ENCODE measurements at places on chromosomes 2 and 18.

DNA sequence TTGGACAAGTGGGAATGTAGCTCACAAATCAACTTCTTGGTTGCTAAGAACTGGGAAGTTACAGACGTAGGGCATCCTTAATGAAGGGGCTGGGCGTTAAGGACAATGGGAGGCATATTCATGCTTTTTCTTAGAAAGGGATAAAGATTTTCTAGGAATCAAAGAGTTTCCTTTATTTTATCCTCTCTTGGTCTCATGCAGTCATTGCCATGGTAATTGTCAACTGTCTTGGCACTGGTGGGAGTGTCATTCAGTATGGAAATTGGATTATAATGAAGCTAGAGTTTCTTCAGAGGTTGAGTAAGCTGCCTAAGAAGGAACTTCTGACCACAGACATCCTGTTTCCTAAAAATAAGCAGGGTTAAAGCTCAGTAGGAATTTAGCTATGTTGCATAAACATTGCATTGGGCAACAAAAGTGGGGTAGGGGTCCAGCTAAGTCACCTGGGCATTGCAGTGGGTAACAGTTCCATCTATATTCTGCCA, 114.0 kb downstream of the LYPD6B start:
- DNase-seq, result no peak

DNA sequence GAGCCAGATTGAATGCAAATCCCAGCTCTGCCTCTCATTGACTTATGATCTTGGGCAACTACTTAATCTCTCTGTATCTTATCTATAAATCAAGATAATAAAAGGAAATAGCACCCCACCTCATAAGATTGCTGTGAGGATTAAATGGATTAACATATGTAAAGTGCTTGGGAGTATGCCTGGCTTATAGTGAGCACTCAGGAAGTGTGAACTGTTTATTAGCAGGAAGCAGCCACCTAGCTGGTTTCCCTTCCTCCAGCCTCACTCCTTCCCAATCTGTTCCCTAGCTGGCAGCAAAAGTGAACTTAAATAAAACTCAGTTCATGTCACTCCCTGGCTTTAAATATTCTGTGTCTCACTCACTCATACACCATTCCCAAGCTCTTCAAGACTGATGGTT, 526.6 kb upstream of the PKDCC start:
- no peak for DNase-seq

GRCh38 chr18:61948846-61949438, 56.1 kb upstream of the RNF152 start:
- DNase-seq, result no peak

DNA sequence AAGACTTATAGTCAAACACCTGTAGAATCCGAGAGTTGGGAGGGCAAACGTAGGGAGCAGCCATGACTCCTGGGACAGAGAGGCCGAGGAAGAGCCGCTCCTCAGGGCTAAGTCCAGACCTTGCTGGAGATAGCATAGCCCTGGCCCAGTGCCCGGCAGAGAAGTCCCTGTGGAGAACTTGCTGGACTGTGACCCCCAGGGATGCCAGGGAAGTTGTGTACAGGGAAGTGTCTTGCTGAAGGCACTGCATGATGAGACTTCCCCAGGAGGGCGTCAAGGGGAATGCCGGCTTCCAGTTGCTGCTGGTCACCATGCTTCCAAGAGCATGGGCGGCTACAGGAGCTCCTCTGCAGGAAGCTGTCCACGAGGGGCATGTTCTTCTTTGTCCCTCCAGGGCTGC, 8.6 kb upstream of the CNDP1 start:
- no peak for DNase-seq

GRCh38 chr2:173922760-173923159, 42.4 kb downstream of the SP3 start:
- DNase-seq, result no peak

GRCh38 chr2:174748948-174749347, 15.3 kb downstream of the CHRNA1 start:
- peak; percentile 78 for DNase-seq

- DNase-seq, result peak; percentile 41
Measured at GRCh38 chr2:27249891-27250651, 12.8 kb downstream of the SLC30A3 start.

GRCh38 chr2:64105670-64106461, 38.4 kb downstream of the PELI1 start:
- no peak for DNase-seq

DNA sequence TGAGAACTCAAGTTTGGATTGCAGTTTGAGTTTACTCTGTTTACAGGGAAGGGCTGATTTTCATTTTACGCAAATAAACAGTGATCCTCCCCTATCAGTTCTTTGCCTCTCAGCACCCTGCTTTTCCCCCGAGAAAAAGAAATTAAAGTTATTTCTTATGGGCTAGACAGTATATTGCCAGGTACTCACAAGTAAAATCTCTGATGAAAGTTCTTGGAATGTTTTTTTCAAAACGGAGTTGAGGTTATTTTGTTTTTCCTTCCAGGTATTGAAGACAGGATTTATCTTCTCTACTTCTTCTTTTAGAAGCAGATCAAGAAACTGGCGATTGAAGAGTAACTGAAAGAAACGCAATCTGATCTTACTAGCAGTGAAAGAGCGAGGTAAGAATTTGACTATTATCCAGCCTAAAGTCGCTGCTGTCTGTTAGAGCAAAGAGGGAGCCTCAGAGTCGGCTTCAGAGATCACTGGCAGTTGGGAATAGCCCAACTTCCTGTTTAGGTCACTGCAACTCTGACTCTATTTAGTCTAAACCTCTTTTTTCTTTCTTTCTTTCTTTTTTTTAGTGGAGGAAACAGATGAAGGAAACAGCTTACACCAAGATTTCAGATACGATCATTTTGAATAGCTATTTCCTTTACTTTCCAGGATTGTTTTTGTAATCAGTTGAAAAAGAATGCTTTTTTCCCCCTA, at the start of gene TFPI:
TFPI (minus strand) TSS at position 425 of the 693 bp plus-strand sequence. CDS start 50,667 bp downstream, outside the sequence.
- no peak for DNase-seq

GRCh38 chr2:46161315-46161714, 135.9 kb upstream of the EPAS1 start:
- DNase-seq, result no peak

- DNase-seq, result no peak
Measured at GRCh38 chr2:67013821-67014220, 383.3 kb upstream of the ETAA1 start.

DNA sequence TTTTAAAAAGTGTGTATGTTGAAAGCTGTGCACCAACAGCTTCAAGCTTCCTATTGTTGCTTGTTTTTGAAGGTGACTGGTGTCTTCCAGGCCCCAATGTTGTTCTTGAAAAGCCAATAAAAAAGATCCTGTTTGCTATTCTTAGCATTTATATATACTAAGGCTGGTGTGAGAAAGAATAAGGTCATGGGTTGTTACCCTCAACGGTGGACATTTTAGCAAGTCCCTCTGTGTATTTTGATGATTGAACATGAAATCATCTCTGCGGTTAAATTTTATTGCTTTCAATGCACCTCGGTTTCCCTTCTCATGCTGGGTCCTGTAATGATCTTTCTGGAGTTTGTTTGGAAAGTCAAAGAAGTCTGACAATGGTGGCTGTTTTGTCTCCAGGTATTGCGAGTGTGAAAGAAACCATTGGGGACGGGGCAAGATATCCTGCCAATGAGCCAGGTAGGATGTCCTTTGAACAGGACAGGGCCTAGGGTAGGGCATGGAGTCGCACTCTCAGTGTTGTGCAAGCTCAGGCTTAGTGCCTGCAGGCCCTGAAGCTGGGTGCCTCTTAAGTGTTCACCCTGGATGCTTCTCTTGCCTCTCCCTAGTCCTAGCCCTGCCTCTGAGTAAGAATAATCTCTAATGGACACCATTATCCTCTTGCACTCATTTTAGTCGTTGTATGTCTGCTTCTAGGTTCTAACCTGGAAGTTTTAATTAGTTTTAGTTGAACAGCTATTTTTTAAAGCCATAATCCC, 16.0 kb upstream of the KLF7 start:
- no peak for DNase-seq

DNA sequence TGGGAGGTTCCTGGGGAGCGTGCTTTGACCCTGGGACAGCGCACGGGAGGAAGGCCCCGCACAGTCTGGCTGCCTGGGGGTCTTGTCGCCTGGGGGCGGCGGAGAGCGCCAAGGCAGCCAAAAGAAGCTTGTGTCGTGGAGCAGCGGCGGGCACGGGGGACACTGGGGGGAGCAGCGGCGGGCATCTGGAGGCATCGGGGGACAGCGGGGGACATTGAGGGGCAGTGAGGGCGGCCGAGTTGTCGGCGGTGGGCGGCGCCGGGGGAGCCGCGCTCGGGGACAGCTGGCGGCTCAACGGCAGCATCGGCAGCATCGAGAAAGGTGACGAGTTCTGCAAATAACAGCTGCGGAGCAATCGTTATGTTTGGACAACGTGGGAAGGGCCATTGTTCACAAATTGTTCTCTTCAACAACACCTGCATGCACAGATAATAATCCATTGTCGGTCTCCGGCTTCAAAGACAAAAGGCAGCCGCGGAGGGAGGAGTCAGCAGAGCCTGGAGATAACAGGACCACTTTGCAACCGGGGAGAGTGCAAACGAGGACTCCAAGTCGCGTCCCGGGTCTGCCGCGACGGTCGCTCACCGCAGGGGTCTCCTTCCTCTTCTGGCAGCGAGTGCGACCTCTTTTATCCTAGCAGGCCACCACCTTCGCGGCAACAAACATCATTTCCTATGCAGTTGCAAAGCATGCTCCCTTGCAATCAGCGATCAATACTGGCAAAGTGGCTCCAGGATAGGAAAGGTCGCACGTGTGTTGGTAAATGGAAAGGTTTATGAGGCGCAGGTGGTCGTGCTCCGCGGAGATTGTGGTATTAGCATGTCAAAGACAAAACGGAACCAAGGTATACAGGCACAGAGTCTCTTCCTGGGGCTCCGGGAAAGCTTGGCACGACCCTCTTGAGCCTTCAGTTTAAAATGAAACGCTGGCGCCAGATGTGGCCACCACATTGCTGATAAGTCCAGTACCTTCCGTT, 132.3 kb upstream of the DLX2 start:
- peak; percentile 33 for DNase-seq

GRCh38 chr18:50720325-50720674, 99.5 kb downstream of the MRO start:
- DNase-seq, result no peak

DNA sequence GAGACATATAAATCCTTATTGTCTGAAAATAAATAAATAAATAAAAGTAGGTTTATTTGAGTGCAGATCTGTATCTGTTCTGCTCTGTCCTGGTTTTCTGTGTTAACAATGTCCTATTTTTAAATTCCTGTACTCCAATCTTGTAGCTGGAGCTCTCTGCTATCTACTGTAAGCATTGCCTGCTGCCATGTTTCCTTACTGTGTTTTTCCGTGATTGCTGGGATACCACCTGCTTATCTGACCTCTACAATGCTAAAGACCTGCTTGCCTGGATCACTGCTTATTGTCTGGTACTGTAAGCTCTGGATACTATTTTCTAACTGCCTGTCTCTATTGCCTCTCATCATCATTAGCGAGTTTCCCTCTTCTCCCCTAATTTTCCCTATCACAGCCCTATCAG, 11.6 kb downstream of the PTPN4 start:
- no peak for DNase-seq

- no peak for DNase-seq
Measured at GRCh38 chr18:46630160-46630559, 26.9 kb downstream of the LOXHD1 start.

DNA sequence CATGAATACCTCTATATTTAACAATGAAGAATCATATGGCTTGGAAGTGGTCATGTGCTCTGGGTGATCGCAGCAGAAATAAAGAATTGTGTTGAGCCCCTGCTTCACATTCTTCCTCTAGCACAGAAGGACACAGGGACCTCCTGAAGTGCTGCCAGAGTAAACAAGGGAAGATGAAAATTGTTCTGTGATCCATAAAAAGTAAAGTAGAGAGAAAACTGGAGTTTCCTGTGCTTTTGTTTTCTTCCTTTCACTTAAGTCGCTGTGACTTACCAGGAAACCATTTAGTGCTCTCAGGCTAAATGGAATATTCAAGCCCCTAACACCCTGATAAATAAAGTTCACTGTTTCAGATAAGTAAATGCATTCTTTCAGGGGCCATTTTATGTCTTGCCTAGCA, 1173.6 kb upstream of the CHAC2 start:
- DNase-seq, result no peak

- DNase-seq, result no peak
Measured at GRCh38 chr2:152485954-152486736, 151.2 kb downstream of the FMNL2 start.

DNA sequence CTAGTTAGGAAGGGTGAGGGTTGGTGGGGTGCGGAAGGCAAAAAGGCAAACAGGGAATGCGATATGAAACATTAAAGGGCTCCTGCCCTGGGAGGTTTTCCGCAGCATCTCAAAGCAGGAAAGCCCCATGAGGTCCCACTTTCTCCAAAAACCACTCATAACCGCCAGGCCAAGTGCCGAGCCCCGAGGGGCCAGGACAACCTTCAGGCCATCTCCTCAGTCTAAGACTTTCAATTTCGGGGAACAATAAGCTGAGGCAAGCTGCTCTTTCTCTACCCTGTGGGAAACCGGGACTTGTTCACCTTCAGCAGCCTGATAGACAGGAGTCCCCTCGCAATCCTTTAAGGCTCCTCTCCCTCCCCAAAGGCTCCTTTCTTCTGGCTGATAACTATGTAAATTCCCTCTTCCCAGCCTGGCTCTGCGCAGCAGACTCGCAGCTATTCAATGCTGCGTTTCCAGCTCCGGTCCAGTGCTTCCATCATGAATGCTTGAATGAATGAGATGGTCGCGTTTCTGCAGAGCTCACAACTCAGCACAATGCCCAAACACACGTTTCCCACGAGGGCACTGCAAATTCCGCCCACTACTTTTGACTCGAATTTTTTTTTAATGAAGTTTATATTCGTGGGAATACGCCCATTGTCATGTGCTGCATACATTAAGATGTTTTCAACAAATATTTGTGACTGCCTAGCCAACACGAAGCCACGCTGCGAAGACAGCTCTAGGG, 1.4 kb downstream of the LAMA1 start:
- DNase-seq, result no peak

- peak; percentile 74 for DNase-seq
Measured at GRCh38 chr2:201363857-201364560, 6.9 kb upstream of the FLACC1 start.

DNA sequence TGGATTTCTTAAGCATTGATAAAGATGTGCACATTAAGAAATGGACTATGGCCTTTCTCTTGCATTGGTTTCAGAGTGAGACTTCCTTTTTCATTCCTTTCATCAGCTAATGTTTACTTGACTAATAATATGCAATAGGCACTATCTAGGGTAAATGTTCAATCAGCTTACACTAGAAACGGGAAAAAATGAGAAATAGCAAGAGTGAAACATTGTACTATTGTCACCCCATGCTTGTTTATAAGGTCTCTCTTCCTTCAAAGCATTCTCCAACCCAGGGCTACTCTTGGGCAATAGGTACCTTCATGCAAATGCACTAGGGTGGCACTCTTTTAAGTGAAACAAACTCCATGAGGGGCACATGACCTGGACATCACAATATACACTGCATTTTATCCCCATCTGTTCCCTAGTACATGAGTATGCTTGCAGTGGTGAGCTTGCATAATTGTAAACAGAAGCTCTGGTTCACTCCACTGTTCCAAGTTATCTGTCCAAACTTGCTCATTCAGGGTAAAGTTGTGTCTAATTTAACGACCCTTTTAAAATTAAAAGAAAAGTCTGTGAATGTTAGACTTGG, 402.3 kb downstream of the ERBB4 start:
- DNase-seq, result no peak

- no peak for DNase-seq
Measured at GRCh38 chr2:44560941-44561340, 199.2 kb downstream of the CAMKMT start.
